CD4-positive, alpha-beta memory T cell (primary cell): ENCODE measurements at places on chromosomes 5 and 9.

GRCh38 chr5:141657937-141658545 is 6.8 kb upstream of the FCHSD1 start:
- DNase-seq, result no peak

DNA sequence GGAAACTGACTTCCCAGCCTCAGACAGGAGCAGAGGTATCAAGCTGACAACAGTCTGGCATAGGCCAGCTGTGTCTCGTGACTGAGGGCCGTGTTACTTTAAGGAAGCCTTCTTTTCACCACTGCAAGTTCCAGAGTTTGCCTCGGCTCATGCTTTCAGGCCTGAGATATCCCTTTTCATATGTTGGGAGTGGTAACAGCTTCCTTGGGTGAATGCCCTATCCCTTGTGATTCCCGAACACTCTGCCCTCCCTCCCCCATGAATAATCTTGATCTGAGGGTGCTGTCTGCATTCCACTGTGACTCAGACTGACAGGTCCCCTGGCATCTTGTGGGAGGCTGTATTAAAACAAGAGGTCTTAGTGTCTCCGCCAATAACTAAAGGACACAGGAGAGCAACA is 49.7 kb upstream of the ARL15 start:
- DNase-seq, result no peak

DNA sequence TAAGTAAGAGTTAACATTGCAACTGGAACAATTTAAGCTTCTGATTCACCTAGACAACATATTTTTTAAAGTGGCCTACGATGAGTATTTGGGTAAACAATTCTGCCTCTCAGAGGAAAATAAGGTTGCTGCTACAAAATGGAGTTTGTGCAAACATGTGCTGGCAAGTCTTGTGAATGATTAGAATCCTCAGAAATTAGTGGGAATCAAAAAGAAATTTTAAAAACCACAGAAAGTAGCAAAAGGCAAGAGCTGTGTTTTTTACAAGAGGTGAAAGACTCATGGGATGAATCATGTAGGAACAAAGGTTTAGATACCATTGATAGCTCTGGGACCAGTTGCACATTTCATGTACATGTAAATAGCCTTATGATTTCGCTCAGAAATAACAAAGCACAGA is 561.6 kb downstream of the TAF11L14 start:
- DNase-seq, result no peak

DNA sequence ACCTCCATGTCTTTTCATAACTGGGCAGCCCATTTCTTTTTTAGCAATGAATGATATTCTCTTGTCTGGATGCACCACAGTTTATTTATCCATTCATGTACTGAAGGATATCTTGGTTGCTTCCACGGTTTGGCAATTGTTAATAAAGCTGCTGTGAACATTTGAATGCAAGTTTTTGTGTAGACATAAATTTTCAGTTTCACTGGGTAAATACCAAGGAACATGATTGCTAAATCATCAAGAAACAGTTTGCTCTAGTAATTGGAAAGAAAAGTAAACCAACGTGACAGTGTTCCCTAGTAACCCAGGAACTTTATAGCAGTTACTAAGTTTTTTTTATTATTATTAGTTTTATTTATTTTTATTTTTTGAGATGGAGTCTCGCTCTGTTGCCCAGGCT is 100.4 kb downstream of the VPS13A start:
- no peak for DNase-seq

GRCh38 chr5:122412966-122413365 is 100.9 kb downstream of the SNCAIP start:
- DNase-seq, result no peak

DNA sequence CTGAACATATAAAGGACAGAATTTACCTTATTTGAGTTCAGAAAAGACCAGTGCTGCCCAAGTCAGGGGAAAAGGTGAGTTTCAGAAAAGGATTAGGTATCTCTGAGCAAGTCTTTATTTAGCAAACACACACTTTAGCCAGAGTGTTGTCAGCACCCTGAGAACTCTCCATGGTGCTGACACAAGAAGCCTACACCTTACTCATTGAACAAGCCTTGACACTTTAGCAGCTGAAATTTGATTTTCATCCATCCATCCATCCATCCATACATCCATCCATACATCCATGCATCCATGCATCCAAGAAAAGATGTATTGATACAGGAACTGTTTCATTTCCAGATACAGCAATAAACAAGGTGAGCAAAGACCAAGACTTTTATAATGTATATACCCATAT is 311.2 kb downstream of the TRIM32 start:
- DNase-seq, result no peak

DNA sequence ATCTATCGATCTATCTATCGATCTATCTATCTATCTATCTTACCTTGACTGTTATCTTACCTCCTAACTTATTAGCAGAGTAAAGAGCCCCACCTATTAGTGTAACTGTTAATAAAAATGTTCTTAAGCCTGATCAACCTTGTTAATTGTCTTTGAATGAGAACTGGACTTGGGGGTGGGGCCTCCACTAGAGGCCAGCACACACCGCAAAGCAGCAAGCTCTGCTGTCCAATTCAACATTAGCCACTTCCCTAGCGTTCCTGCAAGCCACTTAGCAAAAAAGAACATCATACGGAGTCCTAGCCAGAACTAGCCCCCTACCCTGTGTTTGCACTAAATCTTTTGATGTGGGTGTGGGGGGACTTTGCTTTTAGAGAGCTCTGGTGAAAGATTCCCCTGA is 515.8 kb downstream of the KDM4C start:
- no peak for DNase-seq

DNA sequence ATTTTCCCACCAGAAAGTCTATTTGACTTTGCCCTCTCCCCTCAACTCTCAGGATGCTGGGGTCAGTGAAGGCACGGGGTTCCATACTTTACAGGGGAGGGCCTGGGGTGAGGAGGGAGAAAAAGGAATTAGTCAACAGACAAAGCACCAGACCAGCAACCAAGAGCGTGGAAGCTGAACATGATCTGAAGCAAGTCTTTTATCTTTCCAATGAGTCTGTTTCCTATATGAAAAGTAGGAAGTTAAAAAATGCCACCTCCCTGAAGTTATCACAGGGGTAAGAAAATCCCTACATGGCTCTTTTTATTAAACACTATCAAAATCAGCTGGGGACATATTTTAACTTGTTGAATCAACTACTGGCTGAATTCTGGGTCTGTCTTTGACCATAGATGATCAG is 337.0 kb downstream of the TRPM3 start:
- no peak for DNase-seq

- no peak for DNase-seq
These were observed 540.3 kb downstream of the HINT1 start for GRCh38 chr5:130624805-130625204.

GRCh38 chr5:172642051-172642409 is 967 bp downstream of the NEURL1B start:
- no peak for DNase-seq

- DNase-seq, result no peak
These were observed 487.2 kb downstream of the SEMA5A start for GRCh38 chr5:9058666-9059065.

GRCh38 chr5:111004291-111004690 is 67.2 kb upstream of the TSLP start:
- no peak for DNase-seq

- no peak for DNase-seq
These were observed 7.4 kb downstream of the RETREG1 start for GRCh38 chr5:16609412-16609811.

- DNase-seq, result no peak
These were observed 223.3 kb downstream of the EBF1 start for GRCh38 chr5:158876263-158876942.

DNA sequence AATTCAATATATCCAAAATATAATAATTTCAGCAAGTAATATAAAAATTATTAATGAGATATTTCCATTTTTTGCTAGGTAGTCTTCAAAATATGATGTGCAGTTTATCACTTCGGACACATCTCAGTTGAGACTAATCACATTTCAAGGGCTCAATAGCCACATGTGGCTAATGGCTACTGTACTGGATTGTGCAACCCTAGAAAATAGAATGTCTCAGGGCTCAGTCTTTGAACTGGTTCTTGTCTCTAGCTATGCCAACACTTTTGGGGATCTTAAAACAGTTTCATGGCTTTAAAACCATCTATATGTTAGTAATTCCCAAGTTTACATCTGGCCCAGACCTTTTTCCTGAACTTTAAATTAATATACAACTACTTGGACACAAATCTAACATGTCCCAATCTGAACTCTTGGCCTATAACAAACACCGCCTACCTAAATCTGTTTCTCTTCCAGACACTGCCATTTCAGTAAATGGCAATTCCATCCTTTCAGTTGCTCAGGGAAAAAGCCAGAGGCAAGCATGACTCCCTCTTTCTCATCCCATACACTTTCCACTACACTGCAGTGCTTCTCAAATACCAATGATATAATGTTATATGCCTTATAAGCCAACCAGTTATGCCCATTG is 18.8 kb downstream of the PTAR1 start:
- DNase-seq, result no peak

- DNase-seq, result no peak
These were observed 137.1 kb upstream of the TRIM32 start for GRCh38 chr9:116549786-116550660.

DNA sequence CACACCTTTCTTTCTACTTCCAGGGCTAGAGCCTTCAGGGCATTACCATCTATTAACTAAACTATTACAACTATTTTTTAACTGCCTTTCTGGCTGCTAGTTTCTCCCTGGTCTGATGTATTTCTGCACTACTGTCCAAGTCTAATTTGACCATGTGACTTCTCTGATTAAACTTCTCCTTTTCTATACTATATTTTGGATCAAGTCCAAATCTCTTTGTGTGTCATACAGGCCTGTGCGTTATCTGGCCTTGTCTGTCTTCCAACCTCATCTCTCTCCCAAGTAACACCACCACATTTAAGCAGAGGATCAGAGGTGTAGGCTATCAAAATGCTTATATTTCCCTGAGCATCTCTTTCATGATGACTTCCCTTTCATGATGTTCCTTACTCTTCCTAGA is 47.2 kb upstream of the OR13F1 start:
- DNase-seq, result no peak

DNA sequence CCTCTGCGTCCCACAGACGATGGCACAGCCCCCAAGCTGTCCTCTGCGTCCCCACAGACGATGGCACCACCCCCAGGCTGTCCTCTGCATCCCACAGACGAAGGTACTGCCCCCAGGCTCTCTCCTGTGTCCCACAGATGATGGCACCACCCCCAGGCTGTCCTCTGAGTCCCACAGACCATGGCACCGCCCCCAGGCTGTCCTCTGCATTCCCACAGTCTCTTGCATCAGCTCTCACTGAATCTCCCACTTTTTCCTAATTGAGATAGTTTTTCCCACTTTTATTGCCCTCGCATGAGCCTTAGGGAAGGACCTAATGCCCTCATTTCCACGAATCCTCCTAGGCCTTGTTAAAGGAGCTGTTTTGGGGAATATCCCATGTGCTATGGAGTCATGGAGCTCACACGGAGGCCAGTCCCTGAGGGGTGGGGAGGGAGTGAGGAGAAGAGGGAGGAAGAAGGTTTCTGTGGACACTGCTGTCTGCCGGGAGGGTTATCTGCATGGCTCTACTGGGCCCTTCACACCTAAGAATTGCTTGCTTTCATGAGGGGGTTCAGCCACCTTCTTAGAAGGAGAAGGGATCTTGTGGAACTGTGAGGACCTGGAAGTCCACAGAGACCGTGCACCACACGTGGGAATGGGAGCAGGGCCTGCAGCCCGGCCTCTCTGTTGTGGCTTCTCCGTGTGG is 58.2 kb upstream of the PTCH1 start:
- no peak for DNase-seq

- DNase-seq, result no peak
These were observed 119.7 kb upstream of the SPATA31C2 start for GRCh38 chr9:88258024-88258423.

DNA sequence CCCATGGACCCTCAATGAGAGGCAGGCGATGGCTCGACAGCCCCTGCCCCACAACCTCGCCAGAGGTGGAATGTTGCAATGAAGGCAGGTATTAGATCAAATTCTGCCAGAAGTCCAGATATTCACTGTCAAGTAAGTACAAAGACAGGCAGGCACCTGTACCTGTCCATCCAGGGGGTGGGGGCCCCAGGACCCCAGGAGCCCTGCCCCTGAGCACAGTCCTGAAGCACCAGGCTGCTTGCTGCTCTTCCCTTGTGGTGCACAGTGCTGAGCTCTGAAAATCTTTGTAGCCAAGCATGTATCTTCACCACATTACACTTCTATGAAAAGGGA is 26.2 kb upstream of the HMCN2 start:
- no peak for DNase-seq

DNA sequence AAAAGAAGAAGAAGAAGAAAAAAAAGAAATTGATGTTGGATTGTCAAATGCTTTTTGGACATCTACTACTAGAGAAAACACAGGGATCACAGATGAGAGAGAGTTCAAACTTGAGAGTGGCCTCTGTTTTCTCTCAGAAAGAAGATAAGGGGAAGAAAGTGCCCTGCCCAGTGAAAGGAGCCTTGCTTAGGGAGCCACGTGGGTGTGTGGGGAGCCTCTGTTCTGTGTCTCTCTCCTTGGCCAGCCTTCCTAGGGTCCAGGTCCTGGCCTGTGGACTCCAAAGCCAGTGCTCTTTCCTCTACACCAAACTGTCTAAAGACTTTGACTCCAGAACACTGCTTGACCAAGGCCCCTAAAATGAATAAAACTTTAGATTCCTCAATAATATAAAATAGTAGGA is 22.0 kb upstream of the COL15A1 start:
- DNase-seq, result no peak

GRCh38 chr5:132778129-132778528 is 1.1 kb upstream of the SEPTIN8 start:
- DNase-seq, result no peak

- DNase-seq, result peak; percentile 28
These were observed at the start of gene FGF18 for GRCh38 chr5:171418982-171419687. Gene FGF18, plus strand, starts transcription at chr5:171419647. Its CDS starts 553 bp downstream, at chr5:171420200.

DNA sequence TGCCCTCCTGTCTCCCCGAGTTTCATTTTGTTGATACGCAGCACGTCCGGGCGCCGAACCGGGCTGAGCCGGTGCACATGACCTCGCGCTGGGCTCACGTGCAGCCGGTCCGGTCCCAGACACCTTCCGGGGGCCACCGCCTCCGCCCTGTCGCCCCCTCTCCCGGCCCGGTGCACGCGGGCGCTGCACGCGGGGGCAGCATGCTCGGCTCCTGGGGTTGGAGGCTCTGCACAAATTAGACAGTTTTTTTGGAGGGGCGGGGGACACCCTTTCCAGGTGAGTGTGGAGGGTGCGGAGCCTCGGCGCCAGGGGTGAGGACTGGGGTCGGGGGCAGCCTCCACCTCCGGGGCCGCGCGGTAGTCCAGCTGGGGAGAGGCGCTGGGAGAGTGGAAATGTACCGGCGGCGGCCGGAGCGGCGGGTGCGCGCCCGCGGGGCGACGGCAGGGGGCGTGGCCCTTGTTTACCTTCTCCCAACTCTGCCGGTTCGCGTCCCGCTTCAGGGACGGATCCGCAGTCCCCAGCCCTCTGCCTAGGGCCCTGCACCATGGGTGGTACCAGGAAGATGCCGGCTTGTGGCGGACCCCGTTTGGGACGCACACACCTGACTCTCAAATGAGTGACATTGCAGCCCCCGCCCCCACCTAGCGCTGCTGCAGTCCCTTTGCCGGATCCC is 1.1 kb downstream of the JADE2 start:
- DNase-seq, result peak; percentile 57

GRCh38 chr9:136603901-136604814 is 58.3 kb upstream of the NOTCH1 start:
- DNase-seq, result no peak

GRCh38 chr5:33180900-33181299 is 259.9 kb upstream of the TARS1 start:
- no peak for DNase-seq

GRCh38 chr5:67434466-67434865 is 237.9 kb upstream of the CD180 start:
- no peak for DNase-seq
